ENCODE measurements at places on chromosomes 6 and 20.

- DNase-seq = peak; percentile 55
These were observed 47.1 kb upstream of the ENTPD6 start for GRCh38 chr20:25148181-25148981.

DNA sequence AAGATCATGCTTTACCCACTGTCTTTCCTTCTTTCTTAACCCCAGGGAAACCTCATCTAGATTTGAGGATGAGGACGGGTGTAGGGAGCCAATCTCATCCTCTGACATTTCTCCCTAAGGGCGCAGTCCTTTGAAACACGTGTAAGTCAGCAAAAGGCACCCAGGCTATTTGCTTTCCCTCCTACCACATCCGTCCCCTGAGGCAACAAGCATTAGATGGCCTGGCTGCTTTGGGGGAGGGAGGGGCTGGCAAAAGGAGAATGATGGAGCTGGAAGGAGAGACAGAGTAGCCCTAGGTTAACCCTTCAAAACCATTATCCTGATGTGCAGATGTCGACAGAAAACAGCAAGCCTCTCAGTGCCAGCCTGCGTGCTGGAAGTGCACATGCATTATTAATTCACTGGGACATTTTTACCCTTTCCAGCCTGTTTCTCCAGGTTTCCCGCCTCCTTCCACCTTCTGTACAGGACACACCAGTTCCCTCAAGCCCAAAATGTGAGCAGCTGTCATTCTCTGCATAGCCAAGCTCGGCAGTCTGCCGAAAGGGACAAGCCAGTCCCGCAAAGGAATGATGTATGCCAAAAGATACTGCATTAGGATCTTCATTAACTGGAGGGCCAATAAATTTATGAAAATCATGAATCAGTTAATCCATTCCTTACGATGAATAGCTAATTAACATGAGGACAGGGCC, 547.2 kb downstream of the CD83 start:
- peak; percentile 87 for DNase-seq

DNA sequence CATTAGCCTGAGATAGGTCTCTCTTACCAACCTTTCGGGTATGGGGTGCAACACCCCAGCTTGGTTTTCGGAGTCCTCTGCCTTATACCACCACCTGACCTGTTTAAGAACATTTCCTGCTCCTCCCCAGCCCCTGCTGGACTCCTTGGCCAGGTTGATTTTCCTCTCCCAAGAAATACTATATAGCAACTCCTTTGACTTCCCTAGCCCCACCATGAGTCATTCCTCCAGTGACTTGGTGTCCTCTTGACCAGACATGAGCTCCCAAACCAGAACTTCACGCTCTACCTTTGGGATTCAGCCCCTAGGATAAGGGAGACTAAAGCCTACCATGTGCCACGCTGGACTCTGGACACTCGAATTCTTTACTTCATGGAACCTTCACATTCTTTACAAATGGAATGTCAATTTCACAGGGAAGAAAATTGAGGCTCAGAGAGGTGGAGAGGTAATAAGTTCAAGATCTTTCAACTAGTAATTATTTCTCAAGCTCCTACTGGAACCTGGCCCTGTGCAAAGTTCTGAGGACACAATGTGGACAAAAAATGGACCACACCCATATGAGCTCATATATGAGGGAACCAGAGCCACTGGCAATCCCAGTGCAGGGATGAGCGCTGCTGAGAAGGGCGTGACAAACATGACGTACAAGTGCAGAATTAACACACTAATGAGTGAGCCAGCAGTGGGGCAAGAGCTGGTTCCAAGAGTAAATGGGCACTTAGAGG, 48.2 kb downstream of the SIRPA start:
- DNase-seq = peak; percentile 22

DNA sequence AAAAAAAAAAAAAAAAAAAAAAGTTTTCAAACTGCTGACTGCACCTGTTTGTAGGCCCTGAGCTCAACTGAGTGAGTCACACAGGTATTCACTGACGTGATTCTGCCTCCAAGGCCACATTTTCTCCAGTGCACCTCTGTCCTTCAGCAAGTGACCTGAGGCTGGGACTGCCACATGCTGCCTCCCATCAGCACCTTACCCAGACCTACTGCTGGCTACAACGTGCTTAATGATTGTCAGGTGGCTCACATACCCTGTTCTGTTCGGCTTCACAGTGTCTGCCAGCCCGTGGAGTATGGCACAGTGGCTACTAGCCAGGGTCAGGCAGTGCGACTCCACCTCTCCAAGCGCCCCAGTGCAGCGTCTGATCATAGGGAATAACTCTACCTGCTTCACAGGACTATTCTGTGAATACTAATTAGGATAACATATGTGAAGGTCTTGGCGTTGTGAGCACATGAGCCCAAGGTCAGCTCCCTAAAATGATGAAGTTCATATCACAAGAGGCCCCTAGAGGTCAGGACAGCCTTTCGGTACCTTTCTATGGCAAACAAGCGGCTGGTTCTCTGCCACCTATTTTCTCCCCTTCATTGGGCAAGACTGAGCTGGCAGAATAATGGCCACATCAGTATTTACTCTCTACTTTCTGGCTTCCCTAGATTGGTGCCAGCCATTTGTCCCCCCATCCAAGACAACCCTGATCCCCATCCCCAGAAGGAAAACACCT, 28.1 kb downstream of the RIPOR3 start:
- DNase-seq = no peak

GRCh38 chr6:13486679-13487121, 700 bp downstream of the GFOD1 start:
- peak; percentile 67 for DNase-seq

GRCh38 chr6:33996120-33996475, 149.8 kb downstream of the GRM4 start:
- no peak for DNase-seq

DNA sequence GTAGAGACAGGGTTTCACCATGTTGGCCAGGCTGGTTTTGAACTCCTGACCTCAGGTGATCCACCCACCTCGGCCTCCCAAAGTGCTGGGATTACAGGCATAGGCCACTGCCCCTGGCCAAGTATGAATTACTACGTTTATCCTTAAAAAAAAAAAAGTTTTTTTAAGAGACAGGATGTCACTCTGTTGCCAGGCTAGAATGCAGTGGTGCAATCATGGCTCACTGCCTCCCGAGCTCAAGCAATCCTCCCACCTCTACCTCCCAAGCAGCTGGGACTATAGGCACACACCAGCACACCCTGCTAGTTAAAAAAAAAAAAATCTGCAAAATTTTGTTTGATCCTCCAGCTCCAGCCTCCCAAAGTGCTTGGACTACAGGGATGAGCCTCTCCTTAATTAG, 23.1 kb downstream of the IYD start:
- DNase-seq = no peak

GRCh38 chr20:23646106-23646873, 8.5 kb upstream of the CST3 start:
- peak; percentile 19 for DNase-seq

DNA sequence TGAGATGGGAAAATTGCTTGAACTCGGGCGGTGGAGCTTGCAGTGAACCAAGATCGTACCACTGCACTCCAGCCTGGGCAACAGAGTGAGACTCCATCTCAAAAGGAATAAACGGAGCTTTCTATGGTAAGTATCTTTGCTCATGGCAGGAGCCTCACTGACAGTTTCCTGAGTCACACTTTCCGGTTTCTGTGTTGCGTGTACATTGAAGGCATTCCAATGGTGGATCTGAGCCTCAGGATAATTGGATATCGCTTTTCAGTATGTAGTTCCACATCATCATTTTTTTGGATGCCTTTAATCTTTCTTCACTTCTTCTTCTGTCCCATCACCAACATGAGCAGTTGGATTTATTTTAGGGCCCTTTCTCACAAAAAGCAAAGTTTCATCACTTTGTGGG, 28.6 kb upstream of the GTSF1L start:
- peak; percentile 91 for DNase-seq

- DNase-seq = no peak
These were observed 135.1 kb downstream of the KIF16B start for GRCh38 chr20:16438100-16438499.

DNA sequence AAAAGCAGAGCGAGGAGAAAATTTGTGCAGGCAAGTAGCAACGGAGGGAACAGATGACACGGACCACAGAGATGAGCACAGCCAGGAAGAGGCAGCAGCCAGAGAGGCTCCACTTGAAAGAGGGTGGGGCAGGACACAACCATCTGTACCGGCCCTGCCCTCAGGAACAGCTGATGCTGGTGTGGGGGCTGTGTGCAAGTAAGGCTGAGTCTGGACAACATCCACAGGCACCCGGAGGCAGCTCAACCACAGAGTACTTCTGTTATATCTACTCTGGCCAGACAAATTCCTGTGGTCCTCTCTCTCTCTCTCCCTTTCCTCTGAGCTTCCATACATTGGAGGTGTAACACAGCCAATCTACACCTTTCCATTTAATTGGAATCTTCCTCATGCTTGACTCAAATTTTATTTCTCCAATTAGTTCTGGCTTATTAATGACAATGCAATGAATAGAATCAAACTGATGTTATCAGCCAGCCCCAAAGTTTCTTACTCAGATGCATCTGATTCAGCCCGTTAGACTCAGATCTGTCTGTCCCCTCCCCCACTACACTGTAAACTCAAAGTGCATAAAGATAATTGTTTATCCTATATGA, 24.9 kb downstream of the KIF13A start:
- DNase-seq = peak; percentile 99

- no peak for DNase-seq
These were observed 46.3 kb downstream of the HIVEP1 start for GRCh38 chr6:12058172-12058961.

- no peak for DNase-seq
These were observed 12.2 kb upstream of the C6orf58 start for GRCh38 chr6:127564761-127565160.

GRCh38 chr20:52031563-52032303, 159.8 kb downstream of the ZFP64 start:
- DNase-seq = peak; percentile 94

- no peak for DNase-seq
These were observed 48.7 kb downstream of the BCAS4 start for GRCh38 chr20:50843331-50844276.

- no peak for DNase-seq
These were observed 156.6 kb upstream of the AFDN start for GRCh38 chr6:167669870-167670802.

DNA sequence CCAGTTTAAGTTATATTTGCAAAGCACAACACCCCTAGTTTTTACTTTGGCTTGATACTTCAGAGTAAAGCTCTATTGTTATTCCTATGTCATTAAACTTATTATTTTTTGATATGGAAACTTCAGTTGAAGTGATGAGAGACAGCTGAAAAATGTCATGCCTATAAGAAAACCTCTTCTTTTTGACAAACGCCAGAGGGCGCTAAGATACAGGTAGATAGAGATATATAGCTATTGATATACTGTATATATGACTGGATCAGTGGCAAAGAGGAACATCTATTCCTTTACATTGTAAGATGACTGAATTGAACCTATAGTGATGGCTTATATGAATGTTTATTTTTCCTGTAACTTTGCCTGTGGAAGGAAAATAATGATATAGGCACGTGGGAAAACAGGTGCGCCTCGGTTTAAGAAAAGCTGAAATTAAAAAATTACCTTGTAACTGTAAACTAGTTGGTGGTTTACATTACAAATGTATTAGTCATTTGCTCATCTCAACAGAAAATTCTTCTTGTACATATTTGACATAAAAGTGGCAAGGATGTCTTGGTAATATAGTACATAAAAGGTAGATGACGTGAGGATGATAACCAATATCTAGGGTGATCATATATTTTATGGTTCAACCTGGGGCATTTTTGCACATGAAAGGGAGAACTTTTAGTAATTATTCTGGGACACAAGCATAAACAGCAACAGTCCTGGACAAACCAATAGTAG, 74.1 kb downstream of the LAMA4 start:
- DNase-seq = peak; percentile 89

DNA sequence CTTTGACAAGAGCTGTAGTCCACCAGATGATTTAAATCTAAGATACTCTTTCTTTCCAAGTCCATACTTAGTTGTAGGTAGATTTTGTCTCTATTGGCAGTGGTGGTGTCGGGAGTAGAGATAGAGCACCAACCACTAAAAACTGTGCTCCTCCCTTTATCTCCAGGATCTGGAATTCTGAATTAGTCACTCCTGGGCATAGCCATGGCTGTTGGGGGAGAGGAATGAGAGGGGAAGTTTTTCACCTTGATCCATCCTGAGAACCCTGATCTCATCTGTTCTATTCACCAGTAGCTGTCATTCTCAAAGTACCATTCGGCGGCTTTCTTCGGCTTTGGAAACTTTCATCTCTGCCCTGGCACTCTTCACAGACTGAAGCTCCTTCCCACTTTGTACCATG, 35.6 kb upstream of the NKX2-4 start:
- peak; percentile 33 for DNase-seq

- peak; percentile 98 for DNase-seq
These were observed at the start of gene AGPAT1 for GRCh38 chr6:32175711-32176475. AGPAT1 (minus strand) TSS chr6:32176084; CDS start chr6:32171496, 4,588 bp downstream.

Measured in EH (cell line).